ENCODE measurements at places on chromosomes 3 and 15. TPM values are rescaled to one million over a fixed set of nuclear protein-coding genes. Genes with fewer than 3 reads are reported as not detected.

DNA sequence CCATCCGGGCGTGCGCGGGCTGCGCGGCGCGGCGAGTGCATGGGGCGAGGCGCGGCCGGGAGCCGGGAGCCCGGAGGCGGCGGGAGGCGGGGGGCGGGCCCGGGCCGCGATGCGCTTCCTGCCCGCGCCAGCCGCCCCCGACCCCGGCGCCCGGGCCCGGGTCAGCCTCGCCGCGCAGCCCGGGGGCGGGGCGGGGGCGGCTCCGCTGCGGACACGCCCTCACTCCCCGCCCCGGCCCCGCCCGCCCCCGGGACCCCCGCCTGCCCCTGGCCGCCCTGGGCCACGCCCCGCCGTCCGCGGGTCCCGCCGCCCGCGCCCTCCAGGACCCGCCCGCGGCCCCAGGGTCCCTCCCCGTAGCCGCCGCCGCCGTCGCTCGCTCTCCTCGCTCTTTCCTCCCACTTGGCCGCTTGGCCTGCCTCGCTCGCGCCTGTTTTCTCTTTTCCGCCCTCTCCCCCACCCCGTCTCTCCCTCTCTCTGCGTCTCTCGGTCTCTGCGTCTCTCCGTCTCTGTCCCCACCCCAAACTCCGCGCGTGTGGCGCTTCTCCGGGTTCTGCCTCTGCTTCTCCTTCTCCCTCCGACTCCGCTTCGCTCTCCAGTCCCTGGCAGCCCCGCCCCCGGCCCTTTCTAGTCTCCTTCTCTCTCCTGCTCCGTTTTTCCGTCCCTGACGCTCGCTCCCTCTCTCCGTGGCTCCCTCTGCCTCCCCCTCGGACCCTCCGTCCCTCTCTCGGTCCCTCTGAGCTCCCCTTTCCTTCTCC, at the start of gene PLXND1:
Gene PLXND1, minus strand, starts transcription at position 41 of the 755 bp plus-strand sequence. Its CDS starts 37 bp downstream, at position 4.
- peak; percentile 39 for DNase-seq
- no peaks in the 10 kb centered on the region for H3K27me3 ChIP-seq
- peak within 1 kb of the TSS; percentile 95 for H3K4me3 ChIP-seq
- H3K4me1 ChIP-seq, result peaks cover 30% of the 10 kb centered on the region

The PAK6 gene
- total RNA-seq, result not detected

GRCh38 chr3:12285003-12285555, 3.8 kb upstream of the PPARG start:
- H3K27ac ChIP-seq, result no peak overlapping the region
- H3K36me3 ChIP-seq, result no peaks in the 10 kb centered on the region
- peaks cover 4% of the 10 kb centered on the region for H3K4me1 ChIP-seq
- no peaks in the 10 kb centered on the region for H3K27me3 ChIP-seq
- H3K4me3 ChIP-seq, result no peak overlapping the region

DNA sequence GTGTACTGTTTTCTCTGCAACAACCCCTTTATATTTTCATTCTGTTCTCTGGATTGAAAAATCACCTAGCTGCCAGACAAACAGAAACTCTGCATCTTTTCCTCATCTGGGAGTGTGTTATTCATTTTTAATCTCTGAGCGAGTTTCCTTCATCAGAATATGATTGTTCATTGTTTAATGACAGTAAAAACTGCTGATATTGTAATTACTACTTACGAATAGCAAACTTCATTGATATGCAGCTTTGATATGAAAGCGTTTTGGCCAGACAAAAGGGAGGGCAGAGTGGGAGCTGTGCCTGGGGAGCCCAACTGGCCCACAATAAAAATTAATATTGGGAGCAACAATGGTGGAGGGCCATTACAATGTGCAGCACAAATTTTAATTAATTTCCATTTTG, 132.7 kb upstream of the SKOR1 start:
- H3K36me3 ChIP-seq, result no peaks in the 10 kb centered on the region
- H3K4me3 ChIP-seq, result no peak overlapping the region
- DNase-seq, result no peak
- H3K4me1 ChIP-seq, result no peaks in the 10 kb centered on the region

GRCh38 chr15:42679285-42680141, 57.4 kb downstream of the CDAN1 start:
- no peak overlapping the region for H3K4me3 ChIP-seq
- H3K4me1 ChIP-seq, result no peaks in the 10 kb centered on the region

The CLEC3B gene
- 1.9 TPM for total RNA-seq

The GPR149 gene
- not detected for total RNA-seq

The B3GALNT1 gene
- 8.2 TPM for total RNA-seq

The FGD5 gene
- not detected for total RNA-seq
